ENCODE measurements at places on chromosomes 3 and 15.
A peak's percentile ranks its signal among the peaks of the same experiment; 100 is the strongest.

DNA sequence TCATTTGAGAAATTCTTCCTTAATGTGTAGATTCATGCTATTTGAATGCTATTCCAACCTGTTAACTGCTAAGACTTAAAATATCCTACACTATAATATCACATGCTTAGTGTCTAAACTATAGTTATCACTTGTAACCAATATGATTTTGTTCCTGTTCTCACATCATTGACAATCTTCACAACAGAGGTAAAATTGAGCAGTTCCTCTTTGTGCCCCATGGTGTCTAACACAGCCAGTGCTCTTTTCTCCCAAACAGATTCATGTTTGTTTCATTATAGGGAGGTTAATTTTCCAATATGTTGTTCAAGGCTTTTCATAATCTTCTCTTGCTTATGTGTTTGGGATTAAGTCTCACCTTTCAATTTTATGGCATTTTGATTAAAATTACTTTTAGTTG is 591.1 kb downstream of the ZPLD1 start:
- DNase-seq, result no peak

- no peak for DNase-seq
These were observed 10.6 kb upstream of the GCSAM start for GRCh38 chr3:112143689-112144088.

GRCh38 chr3:50525987-50526386 is 22.6 kb upstream of the CACNA2D2 start:
- DNase-seq, result peak; percentile 67

- no peak for DNase-seq
These were observed 332.7 kb downstream of the PDCD6IP start for GRCh38 chr3:34131091-34131490.

- no peak for DNase-seq
These were observed 145.6 kb downstream of the LSAMP start for GRCh38 chr3:116299646-116300081.

GRCh38 chr3:157136647-157137387 is 23.1 kb downstream of the CCNL1 start:
- no peak for DNase-seq

DNA sequence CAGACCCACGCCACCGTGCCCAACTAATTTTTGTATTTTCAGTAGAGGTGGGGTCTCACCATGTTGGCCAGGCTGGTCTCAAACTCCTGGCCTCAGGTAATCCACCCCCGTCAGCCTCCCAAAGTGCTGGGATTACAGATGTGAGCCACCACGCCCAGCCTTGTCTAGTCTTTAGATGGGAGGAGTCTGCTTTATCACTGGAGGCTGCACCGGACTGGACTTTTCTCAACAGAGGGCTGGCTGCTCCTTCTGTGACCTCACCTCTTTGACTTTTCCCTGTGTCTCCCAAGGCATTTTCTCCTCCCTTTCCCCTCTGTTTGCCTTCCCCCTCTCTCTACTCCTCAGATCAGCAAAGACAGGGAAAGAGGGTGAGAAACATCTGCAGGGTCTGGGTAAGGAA is 28.5 kb downstream of the SLCO2A1 start:
- DNase-seq, result no peak

GRCh38 chr3:105868431-105868741 is 426 bp downstream of the CBLB start:
- DNase-seq, result no peak

DNA sequence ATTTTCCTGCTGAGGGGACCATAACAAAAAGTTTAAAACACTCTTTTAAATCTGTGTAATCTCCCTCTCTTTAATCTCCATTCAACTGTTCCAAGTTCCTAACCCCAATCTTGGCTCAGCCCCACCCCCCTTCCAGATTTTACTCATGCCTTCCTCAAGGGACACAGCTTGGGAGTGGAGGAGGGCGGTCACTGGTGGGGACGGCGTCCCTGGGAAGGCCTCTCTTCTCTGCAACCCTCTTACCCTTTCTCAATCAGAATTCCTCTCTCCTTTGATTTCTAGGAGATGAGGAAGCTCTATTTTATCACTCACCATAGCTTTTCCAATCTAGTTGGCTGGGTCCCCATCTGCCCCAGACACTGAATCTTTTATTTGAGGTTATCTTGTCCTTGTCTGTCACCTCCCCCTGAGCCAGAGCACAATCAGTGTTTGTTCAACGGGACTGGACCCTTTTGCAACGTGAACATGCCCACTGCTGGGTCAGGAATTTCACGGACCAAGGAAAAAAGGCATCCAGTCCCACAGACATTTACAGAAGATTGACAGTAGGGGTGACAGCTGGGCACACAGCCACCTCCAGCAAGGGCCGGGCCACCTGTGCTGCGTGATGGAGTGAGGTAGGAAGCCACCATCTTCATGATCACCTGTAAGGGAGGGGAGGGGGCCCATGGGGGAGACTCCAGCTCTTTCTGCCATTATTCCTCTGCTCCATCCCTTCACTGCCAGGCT is 84.0 kb upstream of the HERC1 start:
- DNase-seq, result no peak

- DNase-seq, result no peak
These were observed 325.2 kb downstream of the DIPK2A start for GRCh38 chr3:144296808-144297207.

DNA sequence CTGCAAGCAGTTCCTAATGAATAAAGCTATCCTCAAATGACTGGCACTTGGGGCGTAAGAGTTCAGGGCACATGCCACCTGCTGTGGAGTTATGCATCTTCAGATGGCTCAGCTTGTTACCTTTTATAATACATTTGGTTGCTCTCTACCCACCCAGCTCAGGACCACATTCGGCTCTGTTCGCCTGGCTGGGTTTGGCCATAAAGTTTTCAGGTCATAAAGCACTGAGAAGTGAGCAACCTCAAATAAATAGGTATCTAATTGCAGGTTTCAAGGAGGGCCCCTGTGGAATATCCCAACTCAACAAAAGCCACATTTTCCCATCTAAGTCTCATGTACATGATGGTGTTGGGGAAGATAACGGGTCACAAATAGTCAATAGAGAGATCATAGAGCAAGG is 727.3 kb downstream of the GRM7 start:
- DNase-seq, result no peak

DNA sequence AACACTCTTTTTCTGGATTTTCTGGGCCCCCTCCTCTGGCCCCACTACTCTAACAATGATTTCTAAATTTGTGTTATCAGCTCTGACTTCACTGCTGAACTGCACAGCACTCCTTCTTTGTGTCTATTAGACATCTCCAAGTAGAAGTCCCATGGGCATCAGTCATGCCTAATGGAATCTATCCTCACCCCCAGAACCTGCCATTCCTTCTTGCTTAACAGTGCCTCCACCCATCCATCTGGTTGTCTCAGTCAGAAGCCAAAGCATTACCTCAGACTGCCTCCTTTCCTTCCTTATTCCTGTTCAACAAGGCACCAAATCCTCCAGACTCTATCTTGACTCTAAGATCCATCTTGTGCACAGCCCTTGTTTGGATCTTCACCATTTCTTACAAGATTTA is 36.2 kb downstream of the SSR3 start:
- no peak for DNase-seq

GRCh38 chr3:54888873-54889272 is 39.0 kb downstream of the LRTM1 start:
- DNase-seq, result no peak

GRCh38 chr3:16300881-16301359 is 35.9 kb downstream of the OXNAD1 start:
- no peak for DNase-seq

DNA sequence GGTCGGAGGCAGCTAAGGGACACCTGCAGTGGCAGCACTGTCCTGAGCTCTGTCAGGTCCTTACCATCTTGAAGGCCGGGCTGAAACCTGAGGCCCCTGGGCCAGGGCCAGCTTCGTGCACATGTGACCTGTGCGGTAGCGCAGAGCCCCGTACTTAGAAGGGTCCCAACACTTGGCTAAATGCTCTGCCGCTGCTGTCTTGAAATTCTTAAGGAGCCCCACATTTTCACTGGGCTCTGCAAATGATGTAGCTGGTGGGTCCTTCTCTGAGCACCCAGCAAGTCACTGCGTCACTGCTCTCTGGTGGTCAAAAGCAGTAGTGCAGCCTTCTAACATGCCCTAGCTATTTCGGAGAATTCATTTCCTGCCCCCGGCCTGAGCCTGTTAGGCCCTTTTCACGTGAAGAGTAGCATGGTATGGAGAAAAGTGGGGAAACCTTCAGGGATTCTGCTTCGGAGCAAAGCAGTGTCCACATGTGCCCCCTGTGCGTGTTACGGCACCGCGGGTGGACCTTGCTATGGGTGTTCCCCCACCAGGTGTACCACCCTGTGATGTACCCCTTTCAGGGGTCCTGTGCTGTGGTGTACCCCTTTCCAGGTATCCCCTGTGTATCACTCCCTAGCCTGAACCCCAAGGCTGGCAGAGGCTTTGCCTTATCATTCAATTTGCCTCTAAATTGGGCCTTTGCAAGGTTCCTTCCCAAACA is 79.7 kb downstream of the TMEM266 start:
- peak; percentile 58 for DNase-seq

DNA sequence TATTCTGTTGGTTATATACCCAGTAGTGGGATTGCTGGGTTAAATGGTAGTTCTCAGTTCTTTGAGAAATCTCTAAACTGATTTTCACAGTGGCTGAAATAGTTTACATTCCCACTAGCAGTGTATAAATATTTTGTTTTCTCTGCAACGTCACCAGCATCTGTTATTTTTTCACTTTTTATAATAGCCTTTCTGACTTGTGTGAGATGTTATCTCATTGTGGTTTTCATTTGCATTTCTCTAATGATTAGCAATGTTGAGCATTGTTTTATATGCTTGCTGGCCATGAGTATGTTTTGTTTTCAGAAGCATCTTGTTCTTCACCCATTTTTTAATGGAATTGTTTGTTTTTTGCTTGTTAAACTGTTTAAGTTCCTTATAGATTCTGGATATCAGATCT is 612.7 kb upstream of the SGO1 start:
- no peak for DNase-seq

- DNase-seq, result no peak
These were observed 35.7 kb upstream of the BLM start for GRCh38 chr15:90681480-90681879.

DNA sequence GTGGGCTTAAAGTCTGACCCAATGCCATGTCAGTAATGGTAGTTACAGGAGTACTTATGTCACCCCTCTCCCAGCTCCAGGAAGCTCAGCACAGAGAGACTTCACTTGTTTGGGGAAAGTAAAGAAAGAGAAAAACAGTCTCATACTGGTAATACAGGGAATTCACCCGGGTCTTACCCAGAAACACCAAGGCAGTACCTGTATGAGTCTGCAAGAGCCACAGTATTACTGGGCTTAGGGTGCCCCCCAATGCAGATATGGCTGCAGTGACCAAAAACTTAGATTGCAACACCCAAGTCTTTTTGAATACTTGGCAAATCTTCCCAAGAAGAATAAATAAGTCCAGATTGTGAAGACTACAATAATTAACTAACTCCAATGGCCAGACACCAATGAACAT is 622.1 kb downstream of the IGSF11 start:
- no peak for DNase-seq

DNA sequence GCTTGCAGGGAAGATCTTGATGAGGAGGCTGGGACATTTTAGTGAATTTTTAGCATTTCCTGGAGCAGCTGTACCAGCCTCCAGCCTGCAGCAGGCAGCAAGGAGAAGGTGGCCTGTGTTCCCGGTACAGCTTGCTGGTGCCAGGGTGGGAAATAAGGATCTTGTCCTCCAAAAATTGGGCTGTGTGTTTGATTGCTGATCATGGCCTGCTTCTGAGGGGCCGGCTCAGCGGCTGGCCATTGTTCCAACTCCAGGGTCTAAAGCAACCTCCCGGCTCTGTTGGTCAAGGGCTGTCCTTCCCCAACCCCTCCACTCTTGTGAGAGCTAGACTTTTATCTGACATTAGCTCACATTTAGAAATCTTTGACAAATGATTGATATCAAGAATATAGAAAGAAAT is 5.0 kb downstream of the CFAP100 start:
- no peak for DNase-seq

- DNase-seq, result no peak
These were observed 138.9 kb upstream of the SGO1 start for GRCh38 chr3:20324664-20325478.

- no peak for DNase-seq
These were observed 69.3 kb downstream of the TNFAIP8L3 start for GRCh38 chr15:51025454-51025846.

GRCh38 chr15:36332301-36332700 is 247.1 kb upstream of the CDIN1 start:
- DNase-seq, result no peak

DNA sequence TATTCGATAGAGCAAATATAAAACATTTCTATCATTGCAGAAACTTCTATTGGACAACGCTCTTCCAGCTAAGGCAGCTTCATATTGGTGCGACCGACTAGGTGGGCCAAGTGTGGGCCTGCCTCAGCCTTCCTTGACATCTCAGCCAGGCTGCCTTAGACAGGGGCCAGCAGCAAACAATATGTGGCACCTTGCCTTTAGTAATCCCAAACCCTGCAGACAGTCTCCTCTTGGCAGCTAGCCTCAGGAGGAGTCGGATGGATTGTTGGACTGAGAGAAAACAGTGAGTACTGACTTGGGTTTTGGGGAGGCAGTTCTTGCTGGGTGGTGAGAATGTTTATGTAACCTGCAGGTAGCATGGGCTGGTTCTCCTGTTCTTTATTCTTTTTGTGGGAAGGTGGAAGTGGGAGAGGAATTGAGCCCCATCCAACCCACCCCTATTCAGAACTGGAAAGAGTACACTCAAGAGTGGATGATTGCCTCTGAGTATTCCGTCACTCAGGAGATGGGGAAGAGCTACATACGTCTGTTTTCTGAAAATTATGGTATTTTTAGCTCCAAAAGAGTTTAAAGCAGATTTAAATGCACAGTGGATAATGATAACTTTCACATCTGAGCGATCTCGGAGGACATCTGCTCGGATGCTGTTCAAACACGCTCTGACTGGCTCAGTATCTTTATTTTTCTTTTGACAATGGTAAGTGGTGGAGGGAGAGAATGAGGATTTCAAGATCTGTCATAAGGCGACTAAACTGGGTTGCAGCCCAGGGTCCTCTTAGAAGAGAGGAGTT is 47.2 kb downstream of the GPD1L start:
- DNase-seq, result no peak

DNA sequence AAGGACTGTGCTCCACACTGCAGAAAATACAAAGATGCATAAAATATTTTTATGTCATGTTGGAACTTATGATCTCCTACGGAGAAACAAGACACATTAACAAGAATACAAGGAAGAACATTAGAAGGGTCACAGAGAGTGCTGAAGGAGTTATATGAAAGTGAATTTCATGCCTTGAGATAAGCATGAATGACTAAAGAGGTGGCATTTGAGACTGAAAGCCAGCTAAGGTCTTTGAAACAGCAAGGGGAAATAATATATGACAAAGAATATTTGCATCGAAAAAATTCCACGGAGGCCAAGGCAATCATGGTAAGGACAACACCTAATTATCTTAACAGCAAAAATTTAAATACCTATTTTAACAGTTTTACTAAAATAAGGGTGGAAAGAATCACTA is 12.5 kb downstream of the GSK3B start:
- DNase-seq, result no peak

Data from stimulated activated CD4-positive, alpha-beta T cell treated with anti-CD3 and anti-CD28 coated beads, TNF-alpha, amount 100 ng/mL, for 24 hours (primary cell).